Dermis blood vessel endothelial cell (primary cell): ENCODE measurements at places on chromosomes 4 and X. TPM values are rescaled to one million over a fixed set of nuclear protein-coding genes. Genes with fewer than 3 reads are reported as not detected.

Gene SPANXB1
- total RNA-seq = not detected in 2 replicates

Gene TMEM164
- total RNA-seq = 17.2 and 23.5 TPM in 2 replicates

Gene CTAG2
- not detected in 2 replicates for total RNA-seq

Gene SPON2
- 0.65 and 1.5 TPM in 2 replicates for total RNA-seq

Gene SYTL4
- 31.7 and 52.4 TPM in 2 replicates for total RNA-seq

Gene NHS
- 0.14 and 0.17 TPM in 2 replicates for total RNA-seq

Gene UNC5C
- under 0.01 and 0.23 TPM in 2 replicates for total RNA-seq

Gene GPC3
- not detected in 2 replicates for total RNA-seq

Gene GPR50
- total RNA-seq = not detected in 2 replicates

Gene FGFBP1
- not detected in 2 replicates for total RNA-seq

Gene CLRN2
- not detected in 2 replicates for total RNA-seq
